ENCODE measurements at places on chromosomes 7 and 10.

DNA sequence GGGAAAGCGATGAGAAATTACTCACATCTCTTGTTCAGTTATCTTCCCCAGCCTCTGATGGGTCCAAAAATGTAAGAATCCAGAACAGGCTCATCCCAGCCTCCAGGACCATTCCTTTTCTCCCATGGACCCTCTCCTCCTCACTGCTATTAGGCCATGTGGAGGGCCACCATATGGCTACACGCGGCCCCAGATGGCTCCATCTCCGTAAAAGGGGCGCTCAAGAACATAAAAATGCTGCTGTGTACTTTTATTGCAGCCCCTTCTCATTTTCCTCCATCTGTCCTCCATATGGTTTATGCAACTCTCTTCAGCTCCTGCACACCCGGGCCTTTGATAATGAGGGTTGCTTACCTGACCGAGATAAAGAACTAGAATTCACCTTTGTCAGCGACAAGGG lies 166.2 kb downstream of the RAPGEF5 start:
- DNase-seq: no peak

GRCh38 chr10:73756183-73756582 lies 12.0 kb downstream of the SEC24C start:
- DNase-seq: no peak

DNA sequence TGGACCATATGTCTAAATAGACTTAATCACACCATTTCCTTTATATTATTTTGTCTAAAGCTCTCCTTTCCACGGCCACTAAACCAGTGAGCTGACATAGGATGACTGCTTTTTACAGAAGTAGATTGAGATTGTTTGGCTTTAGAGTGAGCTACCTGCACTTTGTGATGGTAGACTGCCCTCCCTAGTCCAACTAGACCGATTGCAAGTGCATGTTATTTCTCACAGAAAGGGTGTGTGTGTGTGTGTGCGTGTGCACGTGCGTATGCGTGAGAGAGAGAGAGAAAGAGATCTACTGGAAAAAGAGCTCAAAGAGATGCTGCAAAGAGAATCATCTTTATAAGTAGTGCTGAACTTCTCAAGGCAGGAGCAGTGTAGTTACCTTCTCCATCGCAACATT lies 60.7 kb downstream of the VCL start:
- peak; percentile 56 for DNase-seq

DNA sequence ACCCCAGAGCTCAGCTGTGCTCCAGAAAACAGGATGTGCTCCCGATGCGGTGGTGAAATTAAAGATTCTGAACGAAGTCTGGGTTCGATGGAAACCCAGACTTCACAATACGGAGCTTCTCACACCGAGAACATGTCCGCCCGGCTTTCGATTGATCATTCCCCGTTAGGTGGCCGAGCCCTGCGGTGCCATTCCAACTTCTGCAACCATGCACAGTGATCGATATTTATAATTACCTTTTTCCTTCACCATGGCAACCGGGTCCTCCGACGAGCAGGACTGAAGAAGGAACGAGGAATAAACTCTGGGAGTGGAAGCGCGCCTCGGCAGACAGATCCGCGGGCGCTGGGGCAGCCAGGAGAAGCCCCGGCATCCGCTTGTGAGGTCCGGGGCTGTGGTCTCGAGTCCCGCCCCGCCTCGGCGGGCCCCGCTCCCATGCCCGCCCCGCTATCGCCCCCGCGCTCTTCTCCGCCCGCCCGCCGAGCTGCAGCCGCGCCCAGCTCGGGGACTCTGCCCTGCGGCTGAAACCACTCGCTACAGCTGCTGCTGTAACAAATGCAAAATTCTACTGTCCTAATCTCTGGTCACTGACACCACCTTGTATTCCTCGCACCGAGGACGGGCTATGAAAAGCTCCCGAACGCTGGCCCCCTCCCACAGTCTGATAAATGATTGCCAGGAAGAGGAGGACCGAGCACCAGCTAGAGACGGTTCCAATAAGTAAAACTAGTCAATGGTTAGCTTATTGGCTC lies 26.2 kb downstream of the ABLIM1 start:
- peak; percentile 57 for DNase-seq

DNA sequence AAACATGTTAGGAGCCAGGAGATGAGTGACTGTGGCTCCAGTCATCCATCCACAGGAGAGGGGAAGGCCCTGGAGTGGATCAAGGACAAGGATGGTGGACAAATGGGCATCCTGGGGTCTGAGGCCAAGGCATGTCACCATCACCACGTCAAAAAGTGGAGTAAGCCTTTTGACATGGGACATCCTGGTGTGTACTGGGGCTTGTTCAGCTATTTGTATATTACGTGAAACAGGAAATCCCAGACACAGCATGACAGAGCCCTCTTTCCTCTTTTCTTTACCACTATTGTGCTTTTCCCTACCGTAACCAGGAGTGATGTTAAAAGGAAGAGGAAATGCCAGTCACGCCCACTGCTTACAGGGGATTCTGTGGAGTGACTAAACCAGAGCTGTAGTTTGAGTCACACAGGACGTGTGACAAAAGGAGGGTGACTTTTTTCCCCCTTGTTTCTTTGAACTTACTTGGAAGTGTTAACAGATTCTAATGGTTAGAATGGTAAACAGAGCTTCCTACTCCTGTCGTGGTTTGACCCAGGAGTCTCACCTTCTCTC lies 15.4 kb downstream of the ACSL5 start:
- peak; percentile 14 for DNase-seq
